ENCODE measurements at places on chromosomes 11 and 22. TPM values are rescaled to one million over a fixed set of nuclear protein-coding genes. Genes with fewer than 3 reads are reported as not detected.
A peak's percentile ranks its signal among the peaks of the same experiment; 100 is the strongest.

MAP6 gene
- 11.4 TPM for total RNA-seq

CCDC15 gene
- 3.1 TPM for total RNA-seq

NDUFS3 gene
- 55.1 TPM for total RNA-seq

MYEOV gene
- 4.8 TPM for total RNA-seq

NFAM1 gene
- total RNA-seq: 2.3 TPM

MRGPRE gene
- 0.66 TPM for total RNA-seq

DNA sequence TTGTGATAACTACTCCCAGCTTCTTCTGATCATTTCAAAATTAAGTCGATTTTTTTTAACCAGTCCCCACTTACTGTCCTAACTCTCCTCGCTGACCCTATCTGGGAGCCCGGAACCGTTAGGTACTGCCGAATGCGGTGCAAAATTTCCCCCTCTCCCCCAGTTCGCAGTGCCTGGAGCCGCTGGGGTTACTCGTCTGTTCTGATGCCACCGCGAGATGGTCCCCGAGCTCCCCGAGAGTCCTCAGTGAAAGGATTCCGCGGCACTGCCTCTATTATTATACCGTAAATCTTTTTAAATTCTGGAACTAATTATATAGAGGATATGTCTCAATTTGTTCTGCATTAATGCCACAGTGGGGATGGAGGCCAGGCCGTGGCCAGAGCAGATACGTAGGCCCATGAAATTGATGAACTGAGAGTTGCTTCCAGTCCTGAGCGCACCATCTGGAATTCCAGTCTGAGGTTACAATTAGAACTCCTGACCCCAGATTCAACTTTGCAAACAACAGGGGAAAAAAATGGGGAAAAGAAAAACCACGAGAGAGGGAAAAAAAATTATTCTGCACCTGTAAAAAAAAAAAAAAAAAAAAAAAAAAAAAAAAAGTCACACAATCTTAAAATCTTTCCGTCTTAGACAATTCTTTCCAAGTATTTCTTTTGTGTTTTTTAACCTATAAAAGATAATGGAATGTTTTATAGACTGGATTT lies 4.3 kb upstream of the WT1 start:
- no peak overlapping the region for H3K4me3 ChIP-seq
- H3K36me3 ChIP-seq: no peaks in the 10 kb centered on the region
- no peak overlapping the region for H3K27ac ChIP-seq
- H3K27me3 ChIP-seq: peaks cover 3% of the 10 kb centered on the region

GRCh38 chr11:117217141-117218084 lies 14.5 kb downstream of the PCSK7 start:
- H3K27ac ChIP-seq: peak overlapping the region; percentile 93
- no peaks in the 10 kb centered on the region for H3K27me3 ChIP-seq
- H3K36me3 ChIP-seq: no peaks in the 10 kb centered on the region
- peaks cover 68% of the 10 kb centered on the region for H3K4me1 ChIP-seq

GRCh38 chr11:76666408-76666807 lies 4.1 kb downstream of the LRRC32 start:
- no peaks in the 10 kb centered on the region for H3K27me3 ChIP-seq
- H3K4me3 ChIP-seq: peak overlapping the region; percentile 62
- no peak for DNase-seq
- peaks cover 70% of the 10 kb centered on the region for H3K4me1 ChIP-seq
- no peaks in the 10 kb centered on the region for H3K36me3 ChIP-seq

DNA sequence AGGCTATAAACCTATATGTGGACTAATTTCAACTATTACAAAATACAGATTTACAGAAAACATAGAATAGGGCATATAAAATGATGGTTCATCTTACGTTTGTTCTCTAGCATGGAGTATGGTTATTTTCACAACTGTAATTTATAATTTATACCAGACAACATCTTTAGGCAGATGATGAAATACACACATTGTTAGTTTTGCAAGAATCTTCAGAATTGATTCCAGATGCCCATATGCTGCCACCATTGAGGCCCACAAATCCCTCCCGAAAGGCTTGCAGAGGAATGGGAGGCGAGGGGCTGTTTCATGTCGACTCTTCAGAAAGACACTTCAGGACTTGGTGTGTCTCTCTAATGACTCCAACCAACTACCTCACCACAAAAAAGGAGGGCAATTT lies 6.2 kb downstream of the PTPN5 start:
- peaks cover 6% of the 10 kb centered on the region for H3K27me3 ChIP-seq
- no peak for DNase-seq
- no peak overlapping the region for H3K4me3 ChIP-seq
- no peaks in the 10 kb centered on the region for H3K4me1 ChIP-seq

DNA sequence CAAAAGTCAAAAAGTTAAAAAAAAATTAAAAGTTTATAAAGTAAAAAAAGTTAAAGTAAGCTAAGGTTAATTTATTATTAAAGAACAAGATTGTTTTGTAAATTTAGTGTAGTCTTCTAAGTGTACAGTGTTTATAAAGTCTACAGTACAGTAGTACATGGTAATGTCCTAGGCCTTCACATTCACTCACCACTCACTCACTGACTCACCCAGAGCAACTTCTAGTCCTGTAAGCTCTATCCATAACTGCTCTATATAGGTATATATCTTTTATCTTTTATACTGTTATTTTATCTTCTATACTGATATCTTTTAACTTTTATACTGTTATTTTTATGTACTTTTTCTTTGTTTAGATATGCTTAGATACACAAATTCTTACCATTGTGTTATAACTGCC lies 11.2 kb downstream of the C2CD3 start:
- DNase-seq: no peak
- H3K36me3 ChIP-seq: no peaks in the 10 kb centered on the region
- H3K27ac ChIP-seq: no peak overlapping the region

- no peaks in the 10 kb centered on the region for H3K27me3 ChIP-seq
- DNase-seq: no peak
- peak overlapping the region; percentile 65 for H3K4me3 ChIP-seq
- peak overlapping the region; percentile 83 for H3K27ac ChIP-seq
- H3K36me3 ChIP-seq: no peaks in the 10 kb centered on the region
- peaks cover 35% of the 10 kb centered on the region for H3K4me1 ChIP-seq
Observed at GRCh38 chr11:57762235-57762861, 746 bp downstream of the CTNND1 start.

DNA sequence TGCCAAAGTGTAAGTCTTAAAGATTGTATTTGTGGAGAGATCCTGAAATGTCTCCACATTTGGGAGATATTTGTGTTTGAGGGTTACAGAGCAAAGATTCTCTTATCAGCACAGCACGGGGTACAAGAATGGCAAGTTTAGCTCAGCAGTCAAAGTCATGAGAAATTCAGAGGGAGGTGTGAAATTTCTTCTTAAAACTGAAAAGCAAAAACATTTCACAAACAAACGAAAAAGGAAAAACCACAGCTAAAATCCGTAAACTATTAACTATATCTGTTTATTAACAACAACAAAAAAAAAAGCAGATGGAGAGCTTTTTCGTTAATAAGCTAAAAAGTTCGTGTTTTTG lies 40.9 kb upstream of the ETS1 start:
- no peaks in the 10 kb centered on the region for H3K36me3 ChIP-seq
- no peaks in the 10 kb centered on the region for H3K27me3 ChIP-seq
- no peak for DNase-seq
- no peak overlapping the region for H3K27ac ChIP-seq
- peaks cover 21% of the 10 kb centered on the region for H3K4me1 ChIP-seq
- no peak overlapping the region for H3K4me3 ChIP-seq

GRCh38 chr11:130533871-130534270 lies 85.4 kb downstream of the ADAMTS15 start:
- DNase-seq: no peak
- H3K4me1 ChIP-seq: peaks cover 5% of the 10 kb centered on the region
- H3K4me3 ChIP-seq: no peak overlapping the region
- H3K27me3 ChIP-seq: no peaks in the 10 kb centered on the region

- no peak overlapping the region for H3K4me3 ChIP-seq
- H3K4me1 ChIP-seq: no peaks in the 10 kb centered on the region
Observed at GRCh38 chr11:1348146-1348795, 38.8 kb upstream of the TOLLIP start.

GRCh38 chr22:46812034-46812605 lies 49.7 kb downstream of the TBC1D22A start:
- no peak overlapping the region for H3K4me3 ChIP-seq
- no peak overlapping the region for H3K27ac ChIP-seq
- H3K4me1 ChIP-seq: peaks cover 6% of the 10 kb centered on the region
- peaks cover 23% of the 10 kb centered on the region for H3K36me3 ChIP-seq
- DNase-seq: no peak
- H3K27me3 ChIP-seq: no peaks in the 10 kb centered on the region

GRCh38 chr11:115184901-115185300 lies 319.3 kb downstream of the CADM1 start:
- no peak overlapping the region for H3K4me3 ChIP-seq
- no peaks in the 10 kb centered on the region for H3K36me3 ChIP-seq
- H3K27me3 ChIP-seq: no peaks in the 10 kb centered on the region
- no peak for DNase-seq
- no peak overlapping the region for H3K27ac ChIP-seq

GRCh38 chr11:71481101-71481960 lies 28.3 kb downstream of the NADSYN1 start:
- H3K27ac ChIP-seq: no peak overlapping the region
- H3K36me3 ChIP-seq: peaks cover 100% of the 10 kb centered on the region
- H3K4me3 ChIP-seq: no peak overlapping the region
- H3K27me3 ChIP-seq: no peaks in the 10 kb centered on the region

DNA sequence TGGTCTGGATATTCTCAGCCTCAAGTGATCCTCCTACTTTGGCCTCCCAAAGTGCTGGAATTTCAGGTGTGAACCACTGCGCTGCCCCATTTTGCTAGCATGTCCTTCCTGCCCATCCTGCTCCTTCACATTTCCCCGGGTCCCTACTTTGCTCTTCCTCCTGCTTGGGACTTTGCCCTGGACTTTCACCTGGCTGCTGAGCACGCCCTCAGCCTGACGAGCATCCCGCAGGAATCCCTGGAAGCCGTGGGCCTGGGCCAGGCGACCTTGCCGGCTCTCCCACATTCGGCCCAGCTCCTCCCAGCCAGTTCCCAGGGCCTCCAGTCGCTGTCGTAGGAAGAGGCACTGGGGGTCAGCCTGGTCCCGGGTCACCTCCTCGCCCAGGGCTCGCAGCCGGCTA lies 22.6 kb upstream of the RBM4B start:
- peaks cover 28% of the 10 kb centered on the region for H3K36me3 ChIP-seq
- no peak overlapping the region for H3K4me3 ChIP-seq
- DNase-seq: no peak
- no peaks in the 10 kb centered on the region for H3K4me1 ChIP-seq
- H3K27me3 ChIP-seq: no peaks in the 10 kb centered on the region

DNA sequence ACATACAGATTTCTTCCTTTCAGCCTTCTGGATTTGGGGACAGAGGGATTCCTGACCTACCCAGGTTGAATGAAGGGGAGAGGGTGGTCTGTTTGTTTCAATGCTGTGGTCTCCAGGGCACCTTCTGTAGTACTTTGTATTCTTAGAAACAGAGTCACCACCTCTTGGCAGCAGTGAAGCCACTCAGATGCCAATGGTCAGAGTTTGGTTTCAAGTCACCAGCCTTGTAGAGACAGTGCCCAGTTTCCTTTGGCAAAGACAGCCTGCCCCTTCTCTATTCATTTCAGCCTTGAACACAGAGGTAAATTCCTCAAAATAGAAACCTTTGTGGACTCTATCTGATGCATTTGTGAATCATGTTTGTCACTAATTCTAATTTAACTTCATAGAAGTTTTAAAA lies 111.7 kb upstream of the RASSF10 start:
- peaks cover 3% of the 10 kb centered on the region for H3K36me3 ChIP-seq
- H3K27me3 ChIP-seq: no peaks in the 10 kb centered on the region
- H3K4me3 ChIP-seq: no peak overlapping the region

DNA sequence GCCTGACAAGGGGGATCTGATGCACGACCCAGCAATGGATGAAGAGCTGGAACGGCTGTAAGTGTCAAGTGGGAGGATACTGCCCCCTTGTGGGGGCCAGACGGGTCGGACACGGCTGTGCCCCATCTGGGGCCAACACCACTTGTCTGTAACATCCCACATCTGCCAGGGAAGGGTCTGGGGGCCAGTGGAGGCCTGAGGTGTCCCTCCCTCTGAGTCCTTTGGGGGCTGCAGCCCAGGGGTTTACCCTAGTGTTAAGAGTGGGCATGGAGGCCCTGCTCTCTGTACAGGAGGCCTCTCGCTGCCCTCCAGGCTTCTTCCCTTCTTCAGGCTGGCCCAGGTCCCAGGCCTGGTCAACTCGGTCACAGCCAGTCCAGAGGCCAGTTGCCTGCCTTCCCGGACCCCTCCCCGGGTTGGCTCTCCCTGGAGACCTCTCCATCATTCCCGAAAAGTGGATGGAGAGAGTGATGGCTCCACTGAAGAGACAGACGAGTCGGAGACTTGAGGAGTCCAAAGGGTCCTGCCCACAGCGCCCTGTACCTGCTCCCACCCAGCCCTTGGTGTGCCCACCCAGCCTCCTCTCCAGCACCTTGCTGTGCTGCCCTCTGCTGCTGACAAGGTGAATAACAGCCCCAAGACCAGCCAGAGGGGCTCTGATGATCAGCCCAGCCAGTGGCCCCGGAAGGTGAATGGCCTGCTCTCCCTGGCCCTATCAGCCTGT lies 15.4 kb downstream of the ARFGAP2 start:
- H3K4me1 ChIP-seq: no peaks in the 10 kb centered on the region
- peaks cover 10% of the 10 kb centered on the region for H3K36me3 ChIP-seq
- H3K4me3 ChIP-seq: no peak overlapping the region
- DNase-seq: peak; percentile 43

DNA sequence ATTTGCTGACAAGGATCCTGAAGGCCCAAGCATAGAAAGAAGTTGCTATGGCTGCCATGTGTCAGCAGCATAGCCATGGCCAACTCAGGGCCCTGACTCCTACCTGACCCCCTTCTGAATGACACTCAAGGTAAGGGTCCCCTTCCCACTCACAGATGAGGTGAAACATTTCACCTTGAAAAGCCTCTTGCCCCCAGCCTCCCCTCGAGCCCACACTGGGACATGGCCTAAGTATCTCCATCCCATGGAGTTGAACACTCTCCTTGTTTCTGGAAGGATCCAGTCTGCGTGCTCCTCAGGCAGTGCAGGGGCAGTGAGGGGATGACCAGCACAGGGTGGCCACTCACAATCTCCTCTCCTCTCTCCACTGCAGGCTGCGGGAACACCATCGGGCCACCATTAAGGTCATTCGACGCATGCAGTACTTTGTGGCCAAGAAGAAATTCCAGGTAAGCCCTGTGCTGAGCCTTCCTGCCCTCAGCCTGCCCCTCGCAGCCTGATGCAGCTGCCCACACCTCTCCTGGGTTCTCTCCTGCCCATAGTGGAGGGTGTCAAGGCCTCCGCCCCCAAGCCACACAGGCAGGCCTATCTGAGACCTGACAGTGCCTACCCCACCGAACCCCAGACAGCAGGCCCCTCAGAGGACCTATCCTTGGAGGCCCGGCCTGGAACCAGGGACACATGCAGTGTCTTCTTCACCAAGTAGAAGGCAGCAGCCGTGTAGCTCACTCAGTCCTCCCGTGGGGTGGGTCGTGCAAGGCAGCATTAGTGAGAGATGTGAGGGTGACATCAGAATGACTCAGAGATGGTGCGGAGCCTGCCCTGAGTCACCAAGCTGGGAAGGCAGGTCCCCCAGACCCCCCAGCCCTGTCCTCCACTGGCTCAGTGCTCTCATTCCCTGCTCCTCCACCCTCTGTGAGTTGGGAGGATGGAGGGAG lies 68.9 kb upstream of the KCNQ1OT1 start:
- H3K27me3 ChIP-seq: no peaks in the 10 kb centered on the region
- H3K27ac ChIP-seq: no peak overlapping the region
- H3K4me1 ChIP-seq: no peaks in the 10 kb centered on the region
- no peak for DNase-seq
- no peak overlapping the region for H3K4me3 ChIP-seq

- no peaks in the 10 kb centered on the region for H3K27me3 ChIP-seq
- H3K4me1 ChIP-seq: peaks cover 7% of the 10 kb centered on the region
- no peak overlapping the region for H3K27ac ChIP-seq
- no peak for DNase-seq
- H3K36me3 ChIP-seq: no peaks in the 10 kb centered on the region
Observed at GRCh38 chr11:94751786-94752185, 16.4 kb upstream of the AMOTL1 start.

Measured in tibial nerve (tissue), 4 donors.